ENCODE measurements at places on chromosomes 2 and 18.

DNA sequence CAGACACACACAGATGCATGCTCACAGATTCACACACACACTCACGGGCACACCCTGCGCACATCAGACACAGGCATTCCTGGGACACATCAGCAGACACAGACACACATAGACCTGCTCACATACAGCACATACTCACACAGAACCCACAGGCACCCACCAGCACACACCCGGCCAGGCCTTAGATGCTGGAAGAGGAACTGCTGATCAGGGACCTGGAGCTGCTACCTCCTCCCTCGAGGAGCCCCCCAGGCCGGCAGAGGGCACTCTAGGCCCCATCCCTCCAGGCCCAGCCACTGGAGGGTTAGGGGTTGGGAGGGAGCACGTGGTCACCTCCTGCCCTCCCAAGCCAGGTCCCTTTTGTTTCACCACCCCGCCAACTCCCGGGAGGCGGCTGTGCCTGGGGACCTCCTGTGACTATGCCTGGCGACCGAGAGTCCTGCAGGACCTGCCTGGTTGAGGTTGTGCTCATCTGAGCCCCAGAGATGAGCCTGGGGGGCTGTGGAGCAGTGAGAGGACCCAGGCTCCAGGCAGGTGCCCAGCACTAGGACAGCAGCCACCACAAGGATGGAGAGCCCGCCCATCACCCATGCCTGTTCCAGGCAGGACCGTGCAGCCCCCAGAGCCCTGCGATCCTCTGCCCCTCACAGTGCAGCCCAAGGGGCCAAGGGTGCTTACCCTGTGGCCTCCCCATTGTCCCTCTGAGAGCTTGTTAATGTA lies 21.0 kb upstream of the PTMA start:
- DNase-seq, result no peak

GRCh38 chr2:31204783-31205182 lies 12.5 kb downstream of the CAPN14 start:
- no peak for DNase-seq

DNA sequence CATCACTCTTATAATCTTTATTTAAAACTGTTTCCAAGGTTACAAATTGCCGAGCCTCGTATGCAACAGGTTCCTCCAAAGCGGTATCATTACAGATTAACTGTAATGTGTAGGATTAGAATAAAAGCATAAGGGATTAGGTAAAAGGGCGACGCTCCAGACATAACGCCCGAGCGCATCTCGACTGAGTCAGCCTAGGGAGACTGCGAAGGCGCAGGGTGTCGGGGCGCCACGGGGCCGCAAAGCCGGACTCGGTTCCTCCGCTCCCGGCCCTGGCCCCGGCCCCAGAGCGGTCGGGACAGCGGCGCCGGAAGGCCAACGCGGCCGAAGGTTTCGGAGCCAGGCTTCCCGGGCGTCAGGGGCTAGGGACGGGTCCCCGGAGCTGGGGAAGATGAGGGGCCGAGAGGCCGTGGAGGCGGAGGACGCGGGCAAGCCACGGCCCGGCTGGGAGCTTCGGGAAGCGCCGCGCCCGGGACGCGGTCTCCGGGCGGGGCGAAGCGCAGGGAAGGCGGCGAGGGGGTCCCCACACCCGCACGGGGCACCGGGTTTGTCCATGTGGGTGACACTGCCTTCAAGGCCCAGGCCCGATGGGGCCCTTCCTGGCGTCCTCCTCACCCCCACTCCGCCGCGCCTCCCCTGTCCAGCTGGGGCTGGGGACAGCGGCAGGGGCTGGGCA lies 12.9 kb upstream of the SIX3 start:
- no peak for DNase-seq

- DNase-seq, result no peak
These were observed 24.9 kb downstream of the MYO7B start for GRCh38 chr2:127560201-127560930.

DNA sequence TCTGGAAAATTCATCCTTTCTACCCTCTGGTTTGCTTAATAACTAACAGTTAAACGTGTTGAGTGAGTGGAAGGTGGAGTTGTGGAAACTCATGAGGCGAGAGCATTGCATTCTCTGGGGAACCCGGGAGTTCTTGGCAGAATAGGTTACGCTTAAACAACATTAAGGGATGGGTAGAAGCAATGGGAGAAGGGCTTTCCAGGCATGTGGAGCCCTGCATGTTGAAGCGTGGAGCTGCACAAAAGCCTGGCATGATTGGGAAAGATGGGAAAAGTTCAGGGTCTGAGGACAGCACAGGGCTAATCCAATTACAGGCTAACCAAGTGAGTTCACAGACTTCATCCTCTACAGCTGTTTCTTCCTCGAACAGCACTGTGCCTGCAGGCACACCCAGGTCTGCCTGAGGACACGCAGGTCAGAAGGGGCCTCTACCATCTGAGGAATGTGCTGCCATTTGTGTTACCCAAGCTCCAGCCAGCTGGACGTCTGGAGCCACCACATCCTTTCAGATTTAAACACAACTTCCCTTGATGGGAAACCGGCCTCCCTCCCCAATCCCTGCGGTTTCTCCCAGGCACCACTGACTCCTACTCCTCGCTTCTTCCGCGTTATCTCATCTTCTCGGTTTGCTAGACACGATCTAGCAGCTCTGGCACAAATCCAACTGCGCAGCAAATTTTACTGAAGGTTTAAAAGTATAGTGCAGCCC lies 164.2 kb downstream of the ANTXR1 start:
- DNase-seq, result no peak

GRCh38 chr2:12617853-12618252 lies 98.9 kb upstream of the TRIB2 start:
- no peak for DNase-seq

DNA sequence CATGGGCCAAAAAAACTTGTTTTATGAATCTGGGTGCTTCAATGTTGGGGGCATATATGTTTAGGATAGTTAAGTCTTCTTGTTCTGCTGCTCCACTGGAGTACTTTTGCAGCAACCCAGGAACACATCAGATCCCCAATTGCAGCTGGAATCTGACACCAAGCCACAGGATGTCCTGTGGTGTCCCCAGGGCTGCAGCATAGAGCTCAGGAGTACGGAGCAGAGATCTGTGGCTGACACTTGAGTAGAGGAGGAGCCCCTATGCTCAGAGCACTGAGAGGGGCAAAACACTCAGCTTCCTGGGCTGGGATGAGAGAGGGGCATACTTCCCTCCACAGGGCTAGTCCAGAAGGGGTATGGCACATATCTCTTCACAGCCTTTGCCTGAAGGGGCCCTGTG lies 138.9 kb upstream of the ERBB4 start:
- DNase-seq, result no peak

DNA sequence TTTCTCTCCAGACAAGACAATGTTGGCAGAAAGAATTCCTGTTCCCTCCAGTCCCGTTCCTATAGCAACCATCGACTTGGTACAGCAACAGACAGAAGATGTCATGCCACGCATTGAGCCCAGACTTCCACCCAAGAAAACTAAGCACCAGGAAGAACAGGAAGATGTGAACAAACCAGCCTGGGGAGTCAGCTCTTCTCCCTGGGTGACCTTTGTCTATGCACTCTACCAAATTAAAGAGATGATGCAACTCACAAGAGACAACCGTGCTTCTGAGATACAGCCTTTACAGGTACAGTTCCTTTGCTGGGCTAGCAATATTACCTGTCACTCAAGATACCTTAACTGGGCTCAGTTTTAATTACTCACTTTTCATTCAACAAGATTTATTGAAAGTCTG lies 37.1 kb downstream of the NEMP2 start:
- no peak for DNase-seq

GRCh38 chr2:240284503-240285259 lies 144.2 kb upstream of the OTOS start:
- DNase-seq, result no peak

DNA sequence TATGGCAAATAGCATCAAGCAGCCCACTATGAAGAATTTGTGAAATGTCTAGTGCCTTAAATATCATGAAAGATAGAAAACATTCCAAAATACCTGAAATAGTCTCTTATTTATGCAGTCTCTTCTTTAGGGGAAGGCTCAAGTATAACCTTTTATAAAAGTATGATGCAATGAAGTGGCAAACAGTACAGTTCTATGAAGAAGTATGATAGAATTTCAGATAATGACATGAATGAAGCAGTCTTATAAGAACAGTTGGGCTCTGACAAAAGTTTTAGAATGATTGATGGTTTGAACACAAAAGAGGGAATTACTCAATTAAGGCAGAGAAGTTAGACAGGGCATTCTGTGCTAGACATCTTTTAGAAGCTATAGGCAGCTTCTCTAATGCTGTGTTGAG lies 1791.8 kb upstream of the PIK3C3 start:
- no peak for DNase-seq

- no peak for DNase-seq
These were observed 86.7 kb upstream of the THUMPD2 start for GRCh38 chr2:39865751-39866150.

GRCh38 chr2:201777043-201777442 lies 3.7 kb downstream of the ALS2 start:
- no peak for DNase-seq

GRCh38 chr2:109046925-109047508 lies 58.0 kb upstream of the EDAR start:
- DNase-seq, result peak; percentile 30

DNA sequence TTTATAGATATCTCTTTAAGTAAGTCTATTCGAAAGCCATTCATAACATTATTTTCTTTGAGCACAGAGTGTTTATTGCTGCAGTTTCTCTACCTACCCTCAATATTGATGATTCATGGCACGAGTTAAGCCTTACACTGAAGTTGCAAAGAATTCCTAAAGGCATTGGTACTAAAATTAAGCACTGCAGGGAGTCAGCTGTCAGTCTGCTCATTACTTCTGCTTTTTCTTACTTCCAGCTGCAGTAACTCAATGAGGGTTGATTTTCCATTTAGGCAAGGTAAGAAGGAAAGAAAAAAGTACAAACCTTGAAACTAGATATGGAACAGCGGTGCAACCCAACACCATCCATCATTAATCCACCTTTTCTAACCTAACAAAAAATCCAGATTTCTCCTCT lies 65.2 kb downstream of the RNF152 start:
- no peak for DNase-seq

- peak; percentile 26 for DNase-seq
These were observed 15.5 kb downstream of the DUSP19 start for GRCh38 chr2:183093857-183094657.

DNA sequence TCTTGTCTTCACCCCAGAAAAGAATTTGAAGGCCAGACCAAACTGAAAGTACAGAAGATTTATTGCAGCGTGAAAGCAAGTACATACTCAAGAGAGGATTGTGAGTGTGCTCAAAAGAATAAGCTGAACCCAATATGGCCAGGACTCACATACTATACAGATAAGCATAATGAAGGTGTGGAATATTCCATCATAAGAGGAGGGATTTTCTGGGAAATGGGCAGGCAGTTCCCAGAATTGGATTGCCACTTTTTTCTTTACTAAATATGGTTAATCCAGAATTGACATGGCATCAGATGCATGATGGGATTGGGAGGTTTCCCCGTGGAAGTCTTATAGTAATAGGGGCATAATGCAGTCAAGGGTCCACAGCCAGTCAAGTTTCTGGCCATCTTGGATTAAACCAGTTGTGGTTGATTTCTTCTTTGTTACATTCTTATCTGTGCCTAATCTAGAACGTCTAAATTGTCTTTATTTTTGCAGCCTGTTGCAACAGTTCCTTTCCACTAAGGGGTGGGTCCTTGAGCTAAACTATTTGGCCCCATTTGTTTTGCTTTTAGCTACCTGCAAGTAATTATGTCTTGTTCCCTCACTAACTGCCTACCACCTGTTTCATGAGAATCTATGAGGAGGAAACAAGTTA lies 9.0 kb downstream of the SP140L start:
- DNase-seq, result no peak

DNA sequence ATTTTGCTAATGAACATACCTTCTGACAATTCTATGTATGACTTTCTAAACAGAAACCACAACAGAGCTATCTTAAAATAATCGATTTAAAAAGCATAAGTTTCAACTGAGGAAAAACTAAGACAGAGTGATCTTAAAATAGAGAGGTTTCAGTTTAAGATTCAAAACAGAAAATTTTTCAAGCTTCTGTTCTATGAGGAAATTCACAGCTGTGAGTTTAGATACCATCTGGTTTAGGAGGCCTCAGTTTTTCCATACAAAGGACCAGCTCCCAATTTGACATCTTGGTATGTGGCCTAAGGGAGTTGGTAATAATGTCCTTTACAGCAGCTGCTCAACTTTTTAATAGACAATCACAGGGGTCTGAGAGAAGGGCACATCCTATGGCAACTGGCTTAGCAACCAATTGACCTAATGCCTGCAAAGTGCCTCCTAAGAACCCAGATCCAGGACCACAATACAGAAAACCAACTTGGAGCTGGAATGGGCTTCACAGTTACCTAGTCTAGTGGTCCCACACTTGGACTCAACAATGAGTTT lies 39.7 kb downstream of the MDH1 start:
- no peak for DNase-seq

GRCh38 chr2:42941633-42942176 lies 149.3 kb upstream of the HAAO start:
- DNase-seq, result no peak

DNA sequence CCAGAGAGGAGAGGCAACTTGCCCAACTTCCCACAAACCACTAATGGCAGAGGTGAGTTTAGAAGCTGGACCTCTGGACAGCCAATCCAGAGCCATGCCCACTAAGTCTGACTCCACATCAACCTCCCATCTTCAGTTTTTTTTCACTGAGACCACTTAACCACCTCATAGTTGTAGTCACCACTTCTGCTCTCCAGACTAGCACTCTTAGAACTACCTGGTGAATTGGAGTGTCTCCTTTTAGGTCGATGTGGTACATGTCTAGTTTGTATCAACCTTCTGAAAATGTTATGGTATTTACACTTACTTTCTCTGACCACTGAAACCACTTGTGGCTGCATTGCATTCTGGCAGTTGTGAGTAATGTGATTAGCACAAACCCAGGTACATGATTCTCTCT lies 743.6 kb upstream of the FANCL start:
- peak; percentile 4 for DNase-seq

GRCh38 chr2:172437419-172438341 lies 10.3 kb downstream of the ITGA6 start:
- peak; percentile 16 for DNase-seq

- DNase-seq, result no peak
These were observed 387.5 kb downstream of the SLC4A3 start for GRCh38 chr2:220014961-220015360.

- no peak for DNase-seq
These were observed 404.7 kb upstream of the CDH2 start for GRCh38 chr18:28581521-28582071.

DNA sequence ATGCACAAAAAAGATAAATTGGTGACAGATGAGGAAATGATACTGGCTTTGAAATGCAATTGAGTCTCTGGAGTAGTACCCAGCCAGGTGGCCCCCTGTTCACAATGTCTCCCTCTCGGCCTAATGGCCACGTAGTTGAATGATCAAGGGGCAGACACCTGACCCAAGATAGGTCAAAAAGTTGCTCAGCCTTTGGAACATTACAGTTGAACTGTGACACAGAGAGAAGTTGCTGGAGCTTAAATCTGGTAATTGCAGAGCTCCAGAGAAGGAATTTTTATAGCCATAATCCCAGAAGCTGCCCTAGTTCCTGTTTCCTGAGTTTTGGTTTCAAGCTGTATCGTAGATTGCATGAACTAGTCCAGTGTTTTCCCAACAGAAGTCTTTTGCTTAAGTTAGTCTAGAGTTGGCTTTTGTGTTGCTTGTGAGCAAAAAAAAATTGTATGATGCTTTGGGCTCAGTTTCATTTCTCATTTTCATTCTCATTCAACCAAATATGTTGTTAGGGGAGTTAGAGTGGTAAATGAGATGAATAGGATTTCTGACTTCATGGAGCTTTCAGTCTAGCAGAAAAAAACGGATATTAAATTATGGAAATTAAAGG lies 117.9 kb downstream of the CSRNP3 start:
- peak; percentile 32 for DNase-seq

All from GM12878 (cell line).